GM03348 (cell line): ENCODE measurements at places on chromosomes 7 and 10.

DNA sequence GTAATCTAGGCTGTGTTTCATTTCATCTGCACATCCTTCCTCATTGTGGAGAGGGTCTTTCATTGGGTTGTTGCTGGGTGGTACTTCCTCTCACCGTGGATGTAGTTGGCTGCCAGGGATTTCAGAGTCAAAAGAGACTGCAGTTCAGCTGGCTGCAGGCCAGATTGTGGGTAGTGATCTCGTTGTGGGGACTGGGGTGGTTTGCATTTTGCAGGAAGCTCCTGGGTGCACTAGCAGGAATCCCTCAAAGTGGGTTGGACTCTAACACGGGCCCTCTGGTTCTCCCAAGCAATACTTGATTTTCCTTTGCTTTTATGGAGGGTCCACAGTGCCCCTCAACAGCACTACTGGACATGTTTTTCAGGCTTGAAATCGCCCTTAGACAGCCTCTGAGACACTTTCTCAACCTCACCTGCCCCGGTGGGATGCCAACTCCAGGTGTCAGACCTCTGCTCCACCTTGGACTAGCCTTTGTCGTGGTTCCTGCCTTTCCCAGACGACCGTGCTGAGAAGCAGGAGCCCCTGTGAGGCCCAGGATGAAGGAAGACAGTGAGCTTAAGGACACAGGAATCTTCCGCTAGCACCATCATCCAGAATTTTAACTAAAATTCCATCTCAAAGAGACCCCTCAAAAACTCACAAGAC lies 23.9 kb upstream of the ZNF273 start:
- DNase-seq = no peak

- DNase-seq = no peak
Measured at GRCh38 chr7:47405286-47405904, 176.5 kb downstream of the TNS3 start.

- DNase-seq = no peak
Measured at GRCh38 chr7:103691291-103691690, 245.3 kb upstream of the SLC26A5 start.

GRCh38 chr10:113133497-113134115 lies 183.6 kb downstream of the TCF7L2 start:
- DNase-seq = peak; percentile 69

- DNase-seq = no peak
Measured at GRCh38 chr10:605632-606325, 83.7 kb downstream of the DIP2C start.

DNA sequence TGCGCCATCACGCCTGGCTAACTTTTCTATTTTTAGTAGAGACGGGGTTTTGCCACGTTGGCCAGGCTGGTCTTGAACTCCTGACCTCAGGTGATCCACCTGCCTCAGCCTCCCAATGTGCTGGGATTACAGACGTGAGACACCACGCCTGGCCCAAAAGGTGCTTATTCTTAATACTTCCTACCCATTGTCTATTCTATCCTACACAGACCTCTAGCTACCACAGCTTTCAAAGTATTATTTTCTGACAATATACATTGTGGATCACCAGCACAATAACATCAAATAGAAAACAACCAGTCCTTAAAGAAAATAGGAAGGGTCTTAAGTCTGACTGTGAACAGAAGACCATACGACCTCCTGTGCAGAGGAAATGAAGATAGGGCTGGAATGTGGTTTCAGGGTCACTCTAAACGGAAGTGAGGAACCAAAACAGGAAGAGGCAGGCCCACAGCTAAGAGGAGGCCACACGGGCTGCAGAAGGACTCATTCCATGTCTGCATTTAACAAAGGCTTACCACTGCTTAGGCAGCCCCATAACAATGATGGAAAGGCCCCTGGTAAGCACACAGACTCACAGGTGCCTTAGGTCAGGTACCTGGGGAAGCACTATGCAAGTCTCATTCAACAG lies 115.2 kb downstream of the ZFAND4 start:
- no peak for DNase-seq

DNA sequence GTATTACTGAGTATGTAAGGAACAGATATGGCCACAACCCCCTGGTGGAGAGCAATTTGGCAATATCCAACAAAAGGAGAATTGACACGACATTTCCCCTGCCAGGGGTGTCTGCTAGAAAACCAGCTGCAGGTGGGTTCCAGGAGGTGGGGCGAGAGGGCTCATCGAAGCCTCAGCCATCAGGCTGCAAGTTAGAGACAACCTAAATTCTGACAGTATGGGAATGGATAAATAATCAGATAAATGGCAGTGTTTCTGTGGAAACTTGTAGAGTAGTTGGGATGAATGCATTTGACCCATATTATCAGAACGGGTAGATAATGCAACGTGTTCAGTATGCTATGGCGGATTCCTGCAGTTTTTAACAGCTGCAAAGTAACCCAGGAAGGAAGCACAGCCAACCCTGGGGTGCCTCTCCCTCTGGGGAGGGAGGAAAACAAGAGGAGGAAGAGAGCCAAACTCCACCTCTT lies 3.5 kb downstream of the TMEM273 start:
- DNase-seq = no peak

- DNase-seq = no peak
Measured at GRCh38 chr10:48770561-48771089, 86.0 kb downstream of the WDFY4 start.

DNA sequence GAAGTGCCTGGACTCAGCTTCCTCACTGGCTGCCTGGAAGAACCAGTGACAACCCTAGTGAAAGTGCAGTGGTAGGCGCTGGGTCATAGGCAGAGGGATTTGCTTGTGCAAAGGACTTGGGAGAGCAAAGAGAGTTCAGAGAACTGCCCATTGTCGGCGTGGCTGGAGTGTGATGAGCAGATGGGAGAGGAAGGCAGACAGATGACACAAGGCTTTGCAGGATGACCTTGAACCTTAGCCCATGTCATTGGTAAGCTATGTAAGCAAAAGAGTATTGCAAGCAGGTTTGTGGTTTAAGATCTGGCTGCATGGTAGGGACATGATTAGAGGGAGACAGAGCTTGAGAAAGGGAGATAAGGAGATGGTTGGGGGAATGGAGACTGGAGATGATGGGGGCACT lies 35.3 kb upstream of the NOBOX start:
- no peak for DNase-seq

- DNase-seq = peak; percentile 53
Measured at GRCh38 chr10:112585960-112586359, 138.9 kb downstream of the VTI1A start.

DNA sequence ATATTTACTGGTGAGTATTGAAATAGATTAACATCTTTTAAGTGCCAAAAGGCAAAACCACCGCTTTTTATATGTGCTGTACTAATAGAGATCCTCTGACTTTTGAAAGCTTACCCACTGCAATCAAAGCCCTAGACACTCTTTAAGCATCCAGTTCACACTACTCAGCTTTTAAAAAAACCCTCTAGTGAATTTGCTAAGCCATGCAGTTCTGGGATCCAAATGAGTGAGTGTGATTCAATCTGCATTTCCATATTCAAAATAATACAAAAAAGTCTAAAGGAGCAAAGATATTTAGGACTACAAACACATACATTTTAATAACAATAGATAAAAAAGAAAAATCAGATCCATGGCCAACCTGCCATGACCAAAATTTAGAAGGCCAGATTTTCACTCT lies 288.2 kb downstream of the MAGI2 start:
- no peak for DNase-seq
